G401 (cell line): ENCODE measurements at places on chromosomes 1 and 21.
A peak's percentile ranks its signal among the peaks of the same experiment; 100 is the strongest.

DNA sequence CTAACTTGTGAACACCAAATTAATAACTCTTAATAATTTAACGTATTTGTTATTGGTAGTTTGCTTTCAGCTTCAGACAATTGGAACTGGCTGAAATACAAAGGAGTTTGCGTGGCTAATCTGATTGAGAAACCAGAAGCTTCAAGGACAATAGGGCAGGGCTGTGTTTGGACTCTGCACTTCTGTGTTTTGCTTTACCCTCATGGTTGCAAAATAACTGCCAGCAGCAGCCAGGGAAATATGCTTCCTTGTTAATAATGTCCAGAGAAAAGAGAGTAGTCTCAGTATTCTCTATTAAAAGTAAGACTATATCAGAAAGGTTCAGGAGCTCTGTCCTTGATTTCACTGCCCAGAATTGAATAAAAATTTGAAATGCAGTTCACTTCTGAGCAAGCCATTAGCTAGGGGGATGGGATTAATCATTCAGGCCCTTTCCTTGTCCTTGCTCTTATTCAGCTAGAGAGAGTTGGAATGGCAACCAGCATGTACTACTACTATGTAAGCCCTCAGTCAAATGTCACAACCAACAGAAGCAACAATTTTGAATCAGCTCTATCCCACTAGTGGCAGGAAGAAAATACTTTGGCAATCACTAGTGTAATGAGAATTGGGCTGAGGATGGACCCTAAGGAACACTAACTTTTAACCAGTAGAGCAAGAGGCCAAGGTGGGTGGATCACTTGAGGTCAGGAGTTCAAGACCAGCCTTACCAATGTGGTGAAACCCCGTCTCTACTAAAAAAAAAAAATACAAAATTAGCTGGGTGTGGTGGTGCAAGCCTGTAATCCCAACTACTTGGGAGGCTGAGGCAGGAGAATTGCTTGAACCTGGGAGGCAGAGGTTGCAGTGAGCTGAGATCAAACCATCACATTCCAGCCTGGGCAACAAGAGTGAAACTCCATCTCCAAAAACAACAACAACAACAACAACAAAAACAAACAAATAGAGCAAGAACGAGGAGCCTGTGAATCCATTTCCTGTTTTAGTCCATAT lies 76.8 kb downstream of the POU2F1 start:
- no peak for DNase-seq

GRCh38 chr1:243931957-243932356 lies 81.9 kb upstream of the AKT3 start:
- DNase-seq = no peak

DNA sequence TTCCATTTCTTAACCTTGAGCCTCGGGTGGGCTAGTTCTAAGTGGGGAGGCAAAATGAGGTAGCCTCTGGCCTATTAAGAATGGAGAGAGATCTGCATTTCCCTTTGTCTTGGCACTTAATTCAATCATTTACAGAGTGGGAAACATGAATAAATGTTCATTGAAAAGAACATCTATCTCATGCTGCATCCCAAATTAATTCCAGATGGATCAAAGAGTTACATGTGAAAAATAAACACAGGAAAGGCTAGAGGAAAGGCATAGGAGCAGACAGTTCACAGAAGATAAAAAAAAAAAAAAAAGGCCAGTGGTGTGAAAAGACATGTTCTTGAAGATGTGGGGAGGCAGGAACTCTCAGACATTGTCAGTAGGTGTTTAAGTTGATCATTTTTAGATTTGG lies 35.7 kb upstream of the EPS8L3 start:
- no peak for DNase-seq

DNA sequence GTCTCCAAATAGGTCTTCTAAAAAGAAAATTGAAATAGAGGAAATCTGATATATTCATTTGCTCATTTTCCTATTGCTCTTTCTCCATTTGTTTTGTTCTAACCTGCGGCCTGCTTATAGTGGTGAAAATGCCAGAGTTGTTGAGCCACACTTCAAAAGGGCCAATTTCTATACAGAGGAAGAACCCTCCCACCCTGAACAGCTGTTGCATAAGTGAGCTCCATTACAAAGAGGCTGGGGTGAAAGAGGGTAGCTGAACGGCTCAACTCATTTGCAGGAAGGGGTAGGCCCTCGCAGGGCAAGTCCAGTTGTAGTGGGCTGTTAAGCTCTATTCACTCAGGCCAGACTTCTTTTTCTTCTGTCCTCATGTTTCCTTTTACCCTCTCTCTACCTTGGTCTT lies 8.8 kb downstream of the ADCY10 start:
- no peak for DNase-seq

GRCh38 chr1:229157480-229157879 lies 113.4 kb upstream of the RAB4A start:
- no peak for DNase-seq

GRCh38 chr21:29175408-29176134 lies 45.1 kb downstream of the MAP3K7CL start:
- no peak for DNase-seq

DNA sequence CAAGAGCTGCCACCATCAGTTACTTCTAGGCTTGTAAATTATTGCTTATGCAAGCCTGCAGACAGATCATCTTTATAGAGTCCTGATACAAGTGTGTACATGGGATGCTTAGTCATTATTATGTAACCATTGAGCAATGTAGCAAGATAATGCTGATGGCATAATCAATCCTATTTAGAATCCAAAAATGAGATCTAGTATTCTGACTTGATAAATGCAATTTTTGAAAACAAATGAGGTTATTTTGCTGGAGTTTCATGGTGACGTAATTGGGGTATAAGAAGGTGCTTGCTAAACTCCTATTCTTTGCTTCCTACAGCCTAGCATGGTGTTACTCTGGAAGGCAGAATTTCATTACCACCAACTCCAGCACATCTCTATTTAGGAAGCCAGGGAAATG lies 801.7 kb upstream of the PRMT6 start:
- DNase-seq = no peak

DNA sequence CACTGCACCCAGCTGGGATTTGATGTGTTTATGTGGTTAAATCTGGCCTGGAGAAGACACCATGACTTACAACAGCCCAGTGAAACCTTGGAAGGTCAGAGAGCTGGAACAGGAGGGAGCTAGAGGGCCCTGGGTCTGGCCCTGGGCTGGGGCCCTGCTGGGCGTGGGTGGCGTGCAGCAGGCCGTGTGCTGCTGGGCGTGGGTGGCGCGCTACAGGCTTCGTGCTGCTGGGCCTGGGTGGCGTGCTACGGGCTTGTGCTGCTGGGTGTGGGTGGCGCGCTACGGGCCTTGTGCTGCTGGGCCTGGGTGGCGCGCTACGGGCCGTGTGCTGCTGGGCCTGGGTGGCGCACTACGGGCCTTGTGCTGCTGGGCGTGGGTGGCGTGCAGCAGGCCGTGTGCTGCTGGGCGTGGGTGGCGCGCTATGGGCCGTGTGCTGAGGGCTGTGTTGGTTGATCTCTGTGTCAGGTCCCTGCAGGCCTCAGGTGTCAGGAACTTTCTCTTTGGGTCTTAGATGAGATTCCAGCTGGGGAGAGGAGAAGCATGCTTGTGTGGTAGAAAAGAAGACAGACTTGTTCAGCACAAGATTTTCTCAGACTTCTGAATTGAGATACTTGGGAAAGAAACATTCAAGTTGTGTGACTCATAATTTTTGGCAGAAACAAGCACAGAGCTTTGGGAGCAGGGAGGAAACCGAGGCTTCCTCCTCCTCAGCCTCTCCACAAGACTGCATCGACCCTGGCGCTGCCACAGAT lies 66.0 kb downstream of the COL18A1 start:
- no peak for DNase-seq

DNA sequence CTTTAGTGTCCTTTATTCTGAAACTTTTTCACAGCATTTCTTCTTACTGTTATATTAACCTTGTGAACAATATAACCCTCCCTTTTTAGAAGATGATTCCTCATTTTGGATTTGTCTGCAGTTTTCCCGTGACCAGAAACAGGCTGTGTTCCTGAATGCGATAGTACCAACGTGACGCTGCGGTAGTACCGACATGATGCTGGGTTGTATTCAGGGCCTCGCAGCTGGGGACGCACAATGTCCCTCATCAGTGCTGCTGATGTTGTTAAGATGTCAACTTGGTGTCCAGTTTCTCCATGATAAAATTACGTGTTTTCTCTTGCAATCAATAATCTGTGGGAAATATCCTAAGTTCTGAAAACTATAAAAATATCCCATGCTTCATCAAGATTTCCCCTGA lies 761.4 kb upstream of the TPTE start:
- DNase-seq = no peak

GRCh38 chr1:1065265-1065939 lies 8.7 kb downstream of the RNF223 start:
- DNase-seq = no peak

- no peak for DNase-seq
Measured at GRCh38 chr1:40267767-40268187, 9.7 kb downstream of the ZMPSTE24 start.

- DNase-seq = no peak
Measured at GRCh38 chr1:150809651-150810050, 1.6 kb upstream of the CTSK start.

- DNase-seq = peak; percentile 19
Measured at GRCh38 chr1:32619701-32620485, 30.5 kb downstream of the ZBTB8OS start.

- no peak for DNase-seq
Measured at GRCh38 chr21:16460936-16461335, 731.2 kb downstream of the USP25 start.

DNA sequence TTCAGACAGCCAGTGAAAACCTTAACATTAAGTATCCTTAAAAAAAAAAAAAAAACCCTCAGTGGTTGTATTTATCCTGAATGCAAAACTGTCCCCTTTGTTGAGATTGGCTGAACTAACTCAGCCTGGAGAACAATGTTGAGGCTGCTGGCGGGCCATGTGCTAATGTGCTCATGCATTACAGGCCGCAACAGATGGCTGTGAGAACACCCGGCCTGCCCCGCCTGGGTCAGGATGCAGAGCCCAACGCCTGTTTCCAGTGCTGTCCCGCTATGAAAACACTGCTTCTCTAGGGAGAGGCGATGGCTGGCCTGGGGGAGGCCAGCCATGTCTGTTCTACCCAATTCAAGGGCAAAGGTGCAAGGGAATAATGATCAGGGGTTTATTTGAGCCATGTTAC lies 13.8 kb downstream of the OLIG2 start:
- DNase-seq = peak; percentile 46

DNA sequence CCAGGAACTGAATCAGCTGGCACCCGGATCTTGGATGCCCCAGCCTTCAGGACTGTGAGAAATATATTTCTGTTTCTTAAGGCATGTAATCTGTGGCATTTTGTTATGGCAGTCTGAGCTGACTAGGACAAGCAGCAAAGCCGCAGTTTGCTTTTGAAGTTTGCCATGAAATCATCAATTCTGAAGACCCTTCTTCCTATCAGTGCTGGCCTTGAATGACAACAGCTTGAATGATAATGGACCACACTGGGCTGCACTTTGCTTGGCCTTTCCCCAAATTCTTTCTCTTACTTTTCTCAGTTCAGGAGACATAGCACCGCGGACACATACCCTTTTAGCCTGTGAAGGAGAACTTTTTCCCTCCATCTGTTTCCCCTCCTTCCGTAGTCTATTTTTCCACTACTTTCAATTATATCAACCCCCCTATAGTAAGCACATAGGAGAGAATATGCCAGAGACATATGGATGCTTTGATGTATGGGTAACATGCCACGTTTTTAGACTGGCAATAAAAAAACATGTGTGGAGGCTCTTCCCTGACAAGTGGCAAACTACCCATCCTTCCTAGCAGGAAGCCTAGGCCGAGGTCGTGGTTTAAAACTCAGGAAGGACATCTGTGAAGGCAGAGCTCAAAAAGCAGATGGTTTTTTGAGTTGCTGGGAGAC lies 42.9 kb downstream of the HLX start:
- no peak for DNase-seq

- DNase-seq = no peak
Measured at GRCh38 chr1:71964188-71964587, 318.2 kb downstream of the NEGR1 start.
